Uterus (tissue), 4 donors: ENCODE measurements at places on chromosomes 12 and 14. TPM values are rescaled to one million over a fixed set of nuclear protein-coding genes. Genes with fewer than 3 reads are reported as not detected.

The LMO3 gene
- 92.5 TPM for total RNA-seq

DNA sequence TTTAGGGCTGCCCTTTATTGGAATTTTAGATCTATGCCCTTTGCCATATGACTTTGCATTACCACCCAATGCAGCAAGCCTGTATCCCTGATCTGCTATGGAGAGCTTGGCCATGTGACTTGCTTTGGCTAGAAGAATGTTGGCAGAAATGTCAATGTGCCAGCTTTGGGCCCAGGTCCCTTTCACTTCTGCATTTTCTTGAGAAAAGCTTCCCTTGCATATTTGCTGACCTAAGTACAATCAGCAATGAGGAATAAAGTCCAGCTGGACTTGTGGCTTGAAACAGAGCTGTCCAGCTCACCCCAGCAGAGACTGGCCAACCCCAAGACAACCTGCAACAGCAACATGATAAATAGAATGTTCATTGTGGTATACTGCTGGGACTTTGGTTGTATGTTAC lies 135.9 kb downstream of the PAH start:
- no peak overlapping the region for H3K4me3 ChIP-seq
- no peaks in the 10 kb centered on the region for H3K27me3 ChIP-seq
- no peak for DNase-seq

- DNase-seq, result no peak
- H3K27me3 ChIP-seq, result no peaks in the 10 kb centered on the region
- no peaks in the 10 kb centered on the region for H3K36me3 ChIP-seq
- no peak overlapping the region for H3K27ac ChIP-seq
- H3K4me1 ChIP-seq, result no peaks in the 10 kb centered on the region
Observed at GRCh38 chr12:119758722-119759121, 90.8 kb downstream of the PRKAB1 start.

DNA sequence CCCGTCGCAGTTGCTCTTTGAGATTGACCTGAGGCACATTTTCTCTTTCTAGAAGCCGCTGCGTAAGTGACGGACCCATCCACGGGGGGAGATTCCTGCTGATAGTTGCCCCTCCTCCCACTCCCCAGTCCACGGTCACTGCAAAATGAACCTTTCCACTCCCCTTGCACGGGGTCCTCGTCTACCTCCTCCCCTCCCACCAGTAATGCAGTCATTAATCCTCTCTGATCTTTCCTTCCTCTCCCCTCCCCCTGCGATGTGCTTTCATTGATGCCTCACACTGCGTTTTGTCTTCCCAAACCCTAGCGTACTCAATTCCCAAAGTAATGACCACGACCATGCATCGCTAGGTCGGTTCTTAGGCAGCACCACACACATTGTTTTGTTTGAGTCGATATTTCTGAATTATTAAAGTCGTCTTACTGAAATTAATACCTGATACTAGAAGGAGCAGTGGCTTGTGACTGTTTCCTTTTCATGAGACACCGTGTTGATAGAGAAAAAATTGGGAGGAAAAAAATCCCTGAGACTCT lies 857 bp downstream of the ETNK1 start:
- DNase-seq, result peak; percentile 31
- peak overlapping the region; percentile 95 for H3K4me3 ChIP-seq

DNA sequence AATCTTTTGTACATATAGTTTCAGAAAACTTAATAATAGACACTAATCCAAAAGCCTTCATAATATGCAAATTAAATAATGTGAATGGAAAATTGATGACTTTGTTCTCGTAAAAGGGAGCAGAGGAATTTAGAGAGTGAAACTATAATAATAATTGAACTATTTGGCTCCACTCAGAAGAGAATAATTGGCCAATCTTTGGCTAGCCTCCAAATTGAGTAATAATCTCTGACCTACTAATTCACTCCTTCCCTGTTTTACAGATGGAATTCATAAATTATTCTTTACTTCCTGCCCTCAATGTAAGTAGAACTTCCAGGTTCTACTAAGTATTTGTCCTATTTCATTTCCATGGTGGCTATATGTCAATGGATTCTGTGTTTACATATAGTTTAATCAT lies 15.8 kb downstream of the TRIM9 start:
- peak overlapping the region; percentile 24 for H3K27ac ChIP-seq
- no peaks in the 10 kb centered on the region for H3K27me3 ChIP-seq
- no peak for DNase-seq
- H3K4me1 ChIP-seq, result no peaks in the 10 kb centered on the region
